ENCODE measurements at places on chromosomes 2 and 18.

DNA sequence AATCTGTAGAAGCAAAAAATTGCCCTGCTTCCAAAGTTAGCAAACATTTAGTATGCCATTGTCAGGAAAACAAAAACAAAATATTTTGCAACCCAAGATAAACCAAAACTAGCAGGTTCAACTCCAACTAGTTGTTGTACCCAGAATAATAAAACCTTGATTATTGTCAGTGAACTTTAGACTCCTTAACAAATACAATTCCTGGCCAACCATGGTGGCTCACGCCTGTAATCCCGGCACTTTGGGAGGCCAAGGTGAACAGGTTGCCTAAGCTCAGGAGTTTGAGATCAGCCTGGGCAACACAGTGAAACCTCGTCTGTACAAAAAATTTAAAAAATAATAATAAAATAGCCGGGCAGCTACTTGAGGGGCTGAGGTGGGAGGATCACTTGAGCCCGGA, 87.5 kb upstream of the MSH2 start:
- no peak for DNase-seq

DNA sequence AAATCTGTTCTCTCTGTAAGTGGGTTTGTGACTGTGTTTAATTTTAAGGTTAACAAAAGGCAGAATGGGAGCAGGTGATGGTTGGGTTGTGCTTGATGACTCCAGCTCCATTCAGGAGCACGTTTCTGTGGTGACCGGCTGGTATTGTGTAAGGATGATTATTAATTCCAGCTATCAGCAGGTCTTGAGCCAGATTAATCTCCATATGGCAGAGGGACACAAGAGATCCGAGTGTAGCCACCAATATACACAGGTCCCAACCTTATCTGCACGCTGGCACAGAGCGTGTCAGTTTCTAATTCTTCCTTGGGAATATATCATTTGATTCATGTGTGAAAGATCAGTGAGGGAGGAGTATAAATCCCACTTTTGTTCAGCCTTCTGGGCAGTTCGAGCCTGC, 199.0 kb upstream of the DCC start:
- DNase-seq: no peak

DNA sequence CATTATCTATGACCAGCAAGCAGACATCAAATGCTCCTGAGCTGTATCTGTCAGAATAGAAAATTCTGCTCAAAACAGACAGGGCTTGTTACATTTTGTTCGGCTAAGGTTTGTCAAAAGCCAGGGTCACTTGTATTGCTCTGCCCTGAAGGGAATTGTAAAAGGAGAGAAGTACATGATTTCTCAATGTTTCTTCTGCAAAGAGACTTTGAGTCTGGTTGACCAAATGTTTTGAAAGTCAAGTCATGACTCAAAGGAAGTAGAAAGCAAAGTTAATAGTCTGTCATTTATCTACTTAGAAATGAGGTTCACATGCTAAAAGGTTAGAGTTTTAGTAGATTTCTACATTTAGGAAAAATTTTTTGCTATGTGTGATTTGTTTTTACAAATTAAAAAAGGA, 1624.1 kb upstream of the ZEB2 start:
- DNase-seq: no peak

GRCh38 chr2:109143214-109144187, 14.5 kb downstream of the SH3RF3 start:
- no peak for DNase-seq

DNA sequence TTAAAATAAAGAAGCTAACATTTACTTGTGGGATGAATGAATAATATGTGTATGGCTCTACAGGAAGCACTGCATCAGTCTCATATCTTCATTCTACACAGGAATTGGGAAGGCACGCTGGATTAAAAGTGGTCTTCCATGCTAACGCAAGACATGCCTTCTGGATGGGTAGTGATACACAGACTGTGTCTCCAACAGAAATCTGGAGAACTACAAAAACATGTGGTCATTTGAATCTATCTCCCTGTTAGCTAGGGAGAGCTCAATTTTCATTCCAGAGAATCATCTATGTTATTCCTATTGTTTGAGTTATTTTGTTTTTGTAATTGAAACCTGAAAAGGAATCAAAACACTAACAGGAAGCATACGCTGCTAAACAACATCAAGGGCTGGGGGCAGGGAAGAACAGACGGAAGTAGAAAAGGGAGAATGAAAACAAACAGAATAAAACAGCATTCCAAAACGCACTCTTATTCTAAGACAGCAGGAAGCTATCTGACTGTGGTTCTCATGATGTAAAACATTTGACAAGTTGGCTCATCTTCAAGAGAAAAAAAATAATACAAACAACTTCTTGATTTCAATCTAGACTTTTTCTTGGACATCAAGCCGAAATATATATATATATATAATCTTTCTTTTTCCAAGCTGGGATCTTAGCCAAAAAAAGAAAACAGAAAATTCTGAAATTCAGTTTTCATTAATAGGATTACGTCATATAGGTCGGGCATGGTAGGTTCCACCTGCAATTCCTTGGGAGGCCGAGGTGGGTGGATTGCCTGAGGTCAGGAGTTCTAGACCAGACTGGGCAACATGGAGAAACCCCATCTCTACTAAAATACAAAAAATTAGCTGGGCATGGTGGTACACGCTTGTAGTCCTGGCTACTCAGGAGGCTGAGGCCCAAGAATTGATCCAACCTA, 31.5 kb upstream of the ASNSD1 start:
- DNase-seq: no peak

GRCh38 chr2:7119132-7119835, 202.1 kb downstream of the RNF144A start:
- DNase-seq: no peak

DNA sequence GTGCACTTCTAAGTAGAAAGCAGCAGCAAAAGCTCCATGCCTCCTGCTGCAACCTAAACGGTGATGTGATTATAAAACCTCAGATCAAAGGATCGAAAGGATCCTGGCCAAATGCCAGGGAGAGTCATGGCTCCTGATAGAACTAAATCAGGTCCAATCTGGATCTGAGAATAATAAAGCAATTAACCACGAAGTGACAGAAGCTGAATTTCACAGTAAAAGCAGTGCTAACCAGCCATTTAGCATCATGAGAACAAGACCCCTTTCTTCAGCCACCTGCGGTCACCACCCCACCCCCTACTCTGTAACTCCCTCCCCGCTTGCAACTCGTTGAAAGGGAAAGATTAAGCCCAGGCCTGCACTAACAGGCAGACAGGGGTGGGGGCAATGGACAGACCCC, 748.7 kb downstream of the BCL11A start:
- DNase-seq: no peak

DNA sequence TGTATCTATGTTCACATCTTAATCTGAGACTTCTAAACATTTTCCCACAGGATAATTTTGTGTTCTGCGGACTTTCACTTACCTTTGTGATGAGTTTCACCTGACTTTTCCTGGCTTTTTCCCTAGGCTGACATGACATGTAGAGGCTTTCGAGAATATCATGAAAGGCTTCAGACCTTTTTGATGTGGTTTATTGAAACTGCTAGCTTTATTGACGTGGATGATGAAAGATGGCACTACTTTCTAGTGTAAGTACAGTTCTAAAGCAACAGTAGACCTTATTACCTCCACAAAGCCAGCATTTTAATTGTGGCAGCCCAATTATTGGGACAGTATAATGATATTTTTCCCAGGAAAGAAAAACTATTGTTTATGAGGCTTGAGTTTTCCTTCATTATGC, 34.1 kb upstream of the METAP1D start:
- no peak for DNase-seq

GRCh38 chr18:50649821-50650220, 89.9 kb downstream of the MAPK4 start:
- no peak for DNase-seq

- DNase-seq: no peak
Observed at GRCh38 chr2:100592226-100592625, 29.4 kb downstream of the PDCL3 start.

GRCh38 chr2:101026923-101027469, 24.9 kb downstream of the RPL31 start:
- DNase-seq: no peak

- DNase-seq: no peak
Observed at GRCh38 chr2:142536966-142537365, 340.5 kb upstream of the KYNU start.

- DNase-seq: peak; percentile 25
Observed at GRCh38 chr2:202408546-202409140, 32.5 kb downstream of the BMPR2 start.

DNA sequence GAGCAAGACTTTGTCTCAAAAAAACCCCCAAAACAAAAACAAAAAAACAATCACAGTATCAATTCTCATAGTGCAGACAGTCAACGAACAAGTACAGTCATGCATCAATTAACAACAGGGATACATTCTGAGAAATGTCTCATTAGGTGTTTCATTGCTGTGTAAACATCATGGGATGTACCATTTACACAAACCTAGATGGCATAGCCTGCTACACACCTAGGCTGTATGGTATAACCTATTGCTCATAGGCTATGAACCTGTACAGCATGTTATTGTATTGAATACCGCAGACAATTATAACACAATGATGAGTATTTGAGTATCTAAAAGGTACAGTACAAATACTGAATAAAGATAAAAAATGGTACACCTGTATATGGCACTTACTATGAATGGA, 67.8 kb upstream of the LMAN1 start:
- DNase-seq: no peak

GRCh38 chr18:3875961-3876360, 426.0 kb downstream of the TGIF1 start:
- DNase-seq: no peak

GRCh38 chr2:141946016-141946415, 184.8 kb downstream of the LRP1B start:
- no peak for DNase-seq

- no peak for DNase-seq
Observed at GRCh38 chr2:134515137-134515536, 203.7 kb downstream of the TMEM163 start.

DNA sequence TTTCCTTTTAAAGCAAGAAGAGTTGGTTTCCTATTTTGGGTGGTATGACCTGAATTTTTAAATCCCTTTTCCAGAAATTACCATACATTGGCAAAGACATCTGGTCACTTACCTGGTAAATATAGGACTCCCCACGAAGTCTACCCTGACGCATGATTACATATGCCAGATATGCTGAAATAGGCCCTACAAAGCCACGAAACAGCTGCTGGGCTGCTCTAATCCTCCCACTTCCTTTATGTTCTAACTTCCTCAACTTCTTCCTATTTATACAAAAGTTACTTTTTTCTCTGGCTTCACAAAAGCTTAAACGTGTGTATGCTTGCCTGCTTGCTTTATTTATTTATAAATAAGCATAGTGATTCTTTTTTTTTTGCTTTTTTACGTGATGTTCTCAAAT, 186.0 kb upstream of the EPHA4 start:
- no peak for DNase-seq

- no peak for DNase-seq
Observed at GRCh38 chr2:15293262-15293937, 267.7 kb downstream of the NBAS start.
